ENCODE measurements at places on chromosomes 13 and 19. TPM values are rescaled to one million over a fixed set of nuclear protein-coding genes. Genes with fewer than 3 reads are reported as not detected.

The NR2F6 gene
- total RNA-seq = 52.2 TPM

The IL27RA gene
- total RNA-seq = 1.9 TPM

DNA sequence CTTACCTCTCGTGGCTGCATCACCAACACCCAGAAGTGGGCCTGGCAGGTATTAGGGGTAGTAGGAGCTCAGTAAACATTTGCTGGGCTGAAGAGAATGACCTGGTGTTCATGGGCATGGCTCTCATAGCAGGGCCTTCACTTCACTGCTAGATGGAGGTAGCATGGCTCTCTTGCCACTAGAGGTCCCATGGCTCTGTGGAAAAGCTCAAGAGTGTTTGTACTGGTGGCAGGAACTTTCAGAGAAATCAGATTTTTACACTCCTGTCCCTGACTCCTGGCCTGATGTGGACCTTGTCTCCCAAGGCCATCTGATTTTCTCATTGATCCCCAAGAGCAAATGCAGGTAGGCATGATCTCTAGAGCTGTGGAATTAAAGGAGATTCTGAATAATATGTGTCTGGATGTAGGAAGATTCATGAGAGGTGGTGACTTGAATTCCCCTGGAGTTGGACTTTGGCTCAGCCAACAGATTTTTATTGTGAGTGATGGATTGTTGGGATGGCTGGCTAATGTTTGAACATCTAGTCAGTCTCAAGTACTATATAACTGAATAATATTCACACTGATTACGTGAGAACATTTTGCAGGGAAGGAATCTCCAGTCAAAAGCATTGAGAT is 5.7 kb downstream of the ZNF574 start:
- no peak for DNase-seq

GRCh38 chr19:7789447-7789846 is 26.4 kb downstream of the CLEC4M start:
- no peak for DNase-seq

GRCh38 chr19:49428547-49429451 is 3.6 kb downstream of the GFY start:
- no peak for DNase-seq

DNA sequence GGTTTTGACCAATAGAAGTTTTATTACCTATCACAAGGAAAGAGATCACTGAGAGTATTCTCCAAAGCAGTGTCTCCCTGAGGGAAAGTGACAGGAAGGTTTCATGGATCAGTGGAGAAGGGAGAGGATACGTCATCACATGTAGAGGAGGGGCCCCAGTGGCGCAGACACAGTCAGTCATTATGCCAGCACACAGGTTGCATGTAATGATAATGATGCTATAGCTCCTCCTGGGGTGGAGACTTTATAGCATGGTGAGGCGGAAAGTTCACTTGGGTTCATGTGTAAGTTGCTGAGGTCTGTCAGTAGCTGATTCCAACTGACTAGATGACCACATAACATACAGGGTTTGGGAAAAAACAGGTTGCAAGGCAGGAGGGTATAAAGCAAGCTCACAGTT is 88.8 kb downstream of the FNDC3A start:
- DNase-seq = no peak

The ZGLP1 gene
- 0.75 TPM for total RNA-seq

The AKT2 gene
- 110 TPM for total RNA-seq

- no peak for DNase-seq
These were observed 6.0 kb upstream of the NKPD1 start for GRCh38 chr19:45166723-45167252.

DNA sequence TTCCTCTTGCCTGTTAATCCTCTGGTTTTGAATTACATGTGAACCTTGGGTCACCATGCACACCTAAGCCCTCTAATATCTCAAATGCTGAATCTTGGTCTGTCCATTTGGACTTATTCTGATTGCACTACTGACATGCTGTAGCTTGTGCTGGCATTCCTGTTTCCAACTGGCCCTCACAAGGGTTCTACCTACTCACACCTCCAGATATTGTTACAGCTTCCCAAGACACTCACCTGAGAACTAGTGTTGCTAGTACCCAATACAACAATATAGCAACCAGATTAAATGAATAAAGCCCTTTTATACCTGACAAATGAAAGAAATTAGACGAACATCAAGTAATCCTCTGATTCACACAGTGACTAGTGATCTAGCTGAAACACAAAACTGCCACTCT is 16.6 kb downstream of the TEX30 start:
- DNase-seq = no peak

GRCh38 chr13:44053208-44053607 is 173.5 kb downstream of the LACC1 start:
- DNase-seq = no peak

The NUP58 gene
- 43.3 TPM for total RNA-seq

All from liver (tissue), 10 donors.